Uterus (tissue), 4 donors: ENCODE measurements at places on chromosomes 2 and 18.

GRCh38 chr2:85376291-85377065 is 21.9 kb downstream of the ELMOD3 start:
- DNase-seq, result no peak
- H3K4me1 ChIP-seq, result no peaks in the 10 kb centered on the region
- no peak overlapping the region for H3K4me3 ChIP-seq
- H3K27me3 ChIP-seq, result no peaks in the 10 kb centered on the region
- no peaks in the 10 kb centered on the region for H3K36me3 ChIP-seq

DNA sequence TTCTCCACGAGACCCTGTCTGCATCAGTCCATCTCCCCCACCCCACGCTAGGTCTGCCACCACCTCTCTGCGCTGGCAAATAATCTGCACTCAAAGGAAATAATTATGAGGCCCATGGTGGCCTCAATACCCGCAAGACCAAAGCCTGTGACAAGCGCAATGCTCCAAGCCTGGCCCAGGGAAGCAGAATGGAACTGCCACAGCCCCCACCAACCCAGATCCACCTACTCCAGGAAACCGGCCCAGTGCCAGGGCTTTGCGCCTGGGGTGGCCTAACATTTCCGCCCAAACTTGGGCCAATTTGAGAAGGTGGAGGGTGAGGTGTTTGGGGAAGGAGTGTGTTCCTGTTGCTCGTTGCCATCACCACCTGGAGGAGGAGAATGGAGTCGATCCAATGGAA is 26.0 kb upstream of the ATOH8 start:
- no peaks in the 10 kb centered on the region for H3K36me3 ChIP-seq
- no peak for DNase-seq
- no peaks in the 10 kb centered on the region for H3K4me1 ChIP-seq
- H3K4me3 ChIP-seq, result no peak overlapping the region
- H3K27me3 ChIP-seq, result no peaks in the 10 kb centered on the region

GRCh38 chr18:32258558-32259204 is 68.8 kb downstream of the MEP1B start:
- H3K4me3 ChIP-seq, result no peak overlapping the region
- DNase-seq, result no peak
- no peaks in the 10 kb centered on the region for H3K4me1 ChIP-seq
- H3K27me3 ChIP-seq, result no peaks in the 10 kb centered on the region
- no peak overlapping the region for H3K27ac ChIP-seq
- H3K36me3 ChIP-seq, result no peaks in the 10 kb centered on the region

DNA sequence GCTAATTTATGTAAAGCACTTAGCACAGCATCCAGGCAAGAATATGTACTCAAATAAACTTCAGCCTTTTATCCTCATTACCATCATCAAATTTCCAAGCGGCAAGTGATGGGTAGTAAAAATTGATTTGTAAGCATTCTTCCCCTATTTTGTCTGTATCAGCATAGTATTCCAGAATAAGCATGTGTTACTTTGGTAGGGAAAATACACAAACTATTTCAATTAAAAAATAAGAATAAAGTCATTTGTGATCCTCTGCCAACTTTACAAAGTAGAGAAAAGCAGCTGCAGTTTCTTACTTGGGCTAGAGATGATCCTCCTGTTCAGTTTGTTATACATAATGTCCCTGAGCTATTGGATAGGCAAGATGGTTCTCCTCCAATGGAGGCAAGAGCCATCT is 493.2 kb downstream of the ZEB2 start:
- no peak overlapping the region for H3K27ac ChIP-seq
- H3K4me3 ChIP-seq, result no peak overlapping the region
- H3K4me1 ChIP-seq, result no peaks in the 10 kb centered on the region
- H3K36me3 ChIP-seq, result no peaks in the 10 kb centered on the region
- DNase-seq, result no peak

- no peaks in the 10 kb centered on the region for H3K4me1 ChIP-seq
- no peak for DNase-seq
- H3K27ac ChIP-seq, result no peak overlapping the region
- H3K36me3 ChIP-seq, result no peaks in the 10 kb centered on the region
Observed at GRCh38 chr2:113677330-113677729, 50.3 kb downstream of the RABL2A start.

GRCh38 chr2:74834792-74835755 is 1.1 kb downstream of the HK2 start:
- peak overlapping the region; percentile 58 for H3K4me3 ChIP-seq
- DNase-seq, result no peak
- no peaks in the 10 kb centered on the region for H3K36me3 ChIP-seq
- H3K4me1 ChIP-seq, result no peaks in the 10 kb centered on the region

GRCh38 chr2:8636041-8636491 is 45.8 kb upstream of the ID2 start:
- no peak for DNase-seq
- H3K27ac ChIP-seq, result peak overlapping the region; percentile 74
- no peaks in the 10 kb centered on the region for H3K36me3 ChIP-seq
- no peaks in the 10 kb centered on the region for H3K27me3 ChIP-seq
- no peaks in the 10 kb centered on the region for H3K4me1 ChIP-seq

DNA sequence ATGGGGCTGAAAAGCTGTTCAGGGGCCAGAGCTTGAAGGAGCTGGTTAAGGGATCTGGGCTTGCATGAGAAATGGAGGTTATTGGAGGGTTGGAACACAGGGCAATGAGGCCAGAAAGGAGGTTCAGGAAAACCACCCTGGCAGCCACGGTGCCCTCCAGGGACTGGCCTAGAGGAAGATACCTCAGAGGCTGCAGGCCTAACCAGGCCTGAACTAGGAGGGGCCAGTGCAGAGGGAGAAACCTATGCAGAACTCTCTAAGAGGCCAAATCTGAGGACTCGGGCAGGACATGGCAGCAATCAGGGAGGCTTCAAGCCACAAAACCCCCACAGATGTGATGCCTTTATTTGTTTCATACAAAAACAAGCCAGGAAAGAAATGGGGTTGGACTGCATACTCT is 66.8 kb downstream of the BIN1 start:
- no peaks in the 10 kb centered on the region for H3K4me1 ChIP-seq
- H3K4me3 ChIP-seq, result no peak overlapping the region
- H3K27ac ChIP-seq, result no peak overlapping the region
- no peaks in the 10 kb centered on the region for H3K27me3 ChIP-seq
- no peaks in the 10 kb centered on the region for H3K36me3 ChIP-seq

DNA sequence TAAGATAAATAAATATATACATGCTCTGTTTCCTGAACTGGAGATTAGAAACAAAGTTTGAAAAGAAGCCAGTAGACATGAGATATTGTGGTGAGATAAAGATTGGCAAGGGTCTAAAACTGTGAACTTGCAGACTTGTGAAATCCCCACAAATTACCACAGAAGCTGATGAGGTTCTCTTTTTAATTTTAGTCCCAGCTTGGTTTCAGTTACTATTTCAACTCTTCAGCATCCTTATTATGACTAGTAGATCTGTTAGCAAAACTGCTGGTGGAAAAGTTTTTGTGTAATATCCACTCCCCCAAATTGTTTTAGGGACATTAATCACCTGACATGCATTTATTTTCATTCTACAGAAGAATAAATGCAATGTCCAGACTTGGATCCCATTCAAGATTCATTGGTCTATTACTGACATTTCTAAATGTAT is 20.8 kb downstream of the RASGRP3 start:
- H3K4me3 ChIP-seq, result no peak overlapping the region
- DNase-seq, result no peak
- no peaks in the 10 kb centered on the region for H3K27me3 ChIP-seq
- no peaks in the 10 kb centered on the region for H3K4me1 ChIP-seq

DNA sequence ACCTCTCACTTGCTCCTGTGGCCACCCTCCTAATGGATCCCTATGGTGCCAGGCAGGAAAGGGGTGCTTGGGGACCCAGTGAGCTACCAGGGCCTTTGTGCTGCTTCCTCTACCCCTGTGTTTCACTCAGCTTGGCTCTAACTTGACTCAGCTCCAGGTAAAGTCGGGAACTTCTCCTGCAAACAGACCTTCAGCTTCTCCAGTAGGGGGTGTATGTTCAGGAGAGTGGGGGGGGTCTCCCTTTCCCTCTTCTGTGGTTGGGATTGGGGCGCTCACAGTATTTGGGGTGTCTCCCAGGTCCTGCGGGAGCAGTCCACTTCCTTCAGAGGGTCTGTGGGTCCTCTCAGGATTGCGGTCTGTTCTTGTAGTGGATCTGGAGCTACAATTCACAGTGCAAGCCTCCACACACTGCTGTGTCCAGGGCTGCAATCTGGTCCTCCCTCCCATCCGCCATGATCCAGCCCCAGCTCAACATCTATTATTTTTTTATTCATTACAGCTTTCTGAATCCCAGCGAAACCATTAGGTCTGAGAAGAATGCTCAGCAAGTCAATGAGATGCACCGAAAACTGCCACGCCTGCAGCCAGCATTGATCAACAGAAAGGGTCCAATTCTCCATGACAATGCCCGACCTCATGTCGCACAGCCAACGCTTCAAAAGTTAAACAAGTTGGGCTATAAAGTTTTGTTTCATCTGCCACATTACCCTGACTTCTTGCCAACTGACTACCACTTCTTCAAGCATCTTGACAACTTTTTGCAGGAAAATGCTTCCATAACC is 26.4 kb upstream of the SAP130 start:
- H3K36me3 ChIP-seq, result no peaks in the 10 kb centered on the region
- H3K4me3 ChIP-seq, result no peak overlapping the region
- no peak for DNase-seq
- no peaks in the 10 kb centered on the region for H3K4me1 ChIP-seq
- no peaks in the 10 kb centered on the region for H3K27me3 ChIP-seq
